Ovary (tissue), 10 donors: ENCODE measurements at places on chromosomes 7 and 10.

GRCh38 chr7:55423277-55423711 is 58.2 kb downstream of the LANCL2 start:
- DNase-seq, result no peak

DNA sequence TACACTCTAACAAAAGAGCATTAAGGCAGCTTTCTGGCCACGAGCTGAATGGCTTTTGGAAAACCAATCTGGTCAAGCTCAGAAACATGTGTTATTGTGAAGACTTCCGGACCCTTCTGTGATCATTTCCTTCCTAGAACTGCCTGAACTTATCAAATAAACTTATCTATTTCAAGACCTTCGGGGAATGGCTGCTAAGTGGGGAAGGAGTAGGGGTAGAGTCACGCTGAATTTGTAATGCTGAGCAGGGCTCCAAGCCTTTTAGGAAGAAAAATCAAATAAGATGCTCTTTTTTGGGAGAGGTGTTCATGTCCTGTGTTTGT is 56.6 kb downstream of the PAPSS2 start:
- no peak for DNase-seq

DNA sequence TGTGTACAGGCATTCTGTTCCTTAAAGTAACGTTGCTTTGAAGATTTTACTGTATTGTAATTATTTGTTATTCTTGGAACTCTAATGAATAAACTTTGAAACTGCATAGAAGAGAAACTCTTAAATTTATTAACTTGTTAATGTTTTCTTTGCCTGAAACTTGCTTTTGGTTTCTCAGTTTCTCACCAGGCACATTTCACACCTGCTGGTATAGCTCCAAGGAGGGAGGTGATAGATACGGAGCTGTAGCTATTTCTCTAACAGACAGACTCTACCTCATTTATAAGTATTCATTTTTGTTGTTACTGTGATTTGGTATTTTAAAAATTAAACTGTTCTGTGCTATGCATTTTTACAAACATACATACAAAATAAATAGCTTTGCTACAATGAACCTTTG is 32.7 kb downstream of the R3HCC1L start:
- no peak for DNase-seq

DNA sequence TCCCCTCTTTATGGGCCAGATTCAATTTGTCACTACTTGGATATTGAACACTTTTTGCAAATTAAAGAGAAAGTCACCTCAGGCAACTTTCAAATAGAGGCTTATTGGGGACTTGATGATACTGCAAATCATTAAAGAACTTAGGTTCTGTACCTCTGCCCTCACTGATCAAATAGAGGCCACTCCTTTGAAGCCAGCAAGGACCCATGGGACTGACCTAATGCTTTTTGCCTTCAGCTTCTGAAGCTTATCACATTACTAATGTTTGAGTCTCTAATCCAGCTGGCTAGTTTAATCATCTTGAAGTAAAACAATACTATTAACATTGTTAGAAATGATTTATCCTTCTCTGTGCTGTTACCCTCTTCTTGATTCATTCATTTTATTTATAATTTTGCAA is 93.0 kb upstream of the ZNF800 start:
- no peak for DNase-seq

DNA sequence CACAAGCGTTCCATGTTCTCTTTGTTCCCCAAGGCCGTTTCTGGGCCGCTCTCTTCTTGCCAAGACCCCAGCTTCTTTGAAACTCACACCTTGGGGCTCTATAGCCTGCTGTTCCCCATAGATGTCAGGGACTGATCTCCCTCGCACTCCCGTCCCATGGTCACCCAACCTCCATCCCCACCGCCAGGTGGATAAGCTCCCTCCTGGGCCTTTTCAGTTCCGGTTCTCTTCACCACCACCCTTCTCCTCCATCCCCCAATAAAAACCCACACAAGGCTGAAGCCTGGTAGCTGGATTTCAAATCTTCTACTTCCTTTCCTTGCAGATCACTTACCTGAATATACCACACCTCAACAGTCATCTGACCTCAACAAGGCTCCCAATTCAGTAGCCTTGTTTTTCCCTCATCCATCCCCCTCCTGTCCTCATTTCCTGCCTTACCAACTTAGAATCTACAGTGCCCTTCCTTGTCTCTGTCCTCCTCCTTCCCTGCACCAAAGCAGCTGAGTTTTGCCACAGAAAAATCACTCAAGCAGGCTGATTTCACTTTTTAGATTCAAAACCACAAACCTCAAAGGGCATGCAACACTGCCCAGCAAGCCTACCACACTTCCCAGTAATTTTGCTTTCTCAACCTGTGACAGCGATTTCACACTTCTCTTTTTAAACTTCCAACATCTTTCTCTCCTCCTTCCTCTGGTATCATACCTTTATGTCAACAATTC is 7.7 kb downstream of the SLC37A3 start:
- no peak for DNase-seq

GRCh38 chr10:113047151-113047550 is 97.1 kb downstream of the TCF7L2 start:
- no peak for DNase-seq

DNA sequence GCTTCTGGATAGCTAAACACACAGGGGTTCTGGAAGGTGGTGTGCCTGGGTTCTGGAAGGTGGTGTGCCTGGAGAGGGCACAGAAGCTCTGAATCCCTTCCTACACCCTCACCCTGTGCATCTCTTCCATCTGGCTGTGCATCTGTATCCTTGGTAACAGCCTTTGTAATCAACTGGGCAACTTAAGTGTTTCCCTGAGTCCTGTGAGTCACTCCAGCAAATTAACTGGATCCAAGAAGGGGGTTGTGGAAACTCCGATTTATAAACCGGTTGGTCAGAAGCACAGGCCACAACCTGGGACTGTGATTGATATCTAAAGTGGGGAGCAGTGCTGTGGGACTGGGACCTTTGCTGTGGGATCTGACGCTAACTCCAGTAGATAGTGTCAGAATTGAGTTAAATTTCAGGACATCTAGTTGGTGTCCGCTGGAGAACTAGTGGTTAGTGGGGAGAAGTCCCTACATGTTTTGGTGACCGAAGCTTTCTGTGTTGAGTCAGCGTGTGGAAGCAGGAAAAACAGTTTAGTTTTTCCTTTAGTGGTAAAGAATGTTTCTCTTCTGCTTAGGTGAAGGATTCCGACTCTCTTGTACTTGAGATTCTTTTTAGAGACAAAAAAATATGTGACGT is 228.1 kb downstream of the BMPER start:
- no peak for DNase-seq

GRCh38 chr7:20697351-20697750 is 81.9 kb downstream of the ABCB5 start:
- DNase-seq, result no peak

DNA sequence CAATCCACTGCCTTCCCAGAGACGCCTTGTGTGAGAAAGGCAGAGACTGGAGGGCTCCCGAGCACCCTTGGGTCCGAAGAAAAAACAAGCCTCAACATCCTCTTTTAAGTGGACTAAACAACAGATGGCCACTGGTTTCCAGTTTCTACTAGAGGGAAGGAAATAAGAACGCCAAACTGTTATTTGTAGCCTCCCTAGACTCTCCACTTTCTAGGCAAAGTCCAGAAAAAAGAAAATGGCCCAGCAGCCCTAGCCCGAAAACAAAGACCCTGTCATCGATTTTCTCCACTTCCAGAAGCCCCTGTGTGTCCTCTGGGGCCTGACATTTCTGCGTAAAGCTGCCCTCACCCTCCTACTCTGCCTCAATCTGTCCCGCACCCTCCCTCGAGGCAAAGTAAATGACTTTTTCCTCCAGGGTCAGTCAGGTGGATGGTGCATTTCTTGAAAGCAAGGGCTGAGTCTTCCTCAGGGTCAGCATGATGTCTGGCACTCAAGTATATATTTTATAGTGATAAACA is 6.0 kb downstream of the RGS10 start:
- DNase-seq, result no peak

DNA sequence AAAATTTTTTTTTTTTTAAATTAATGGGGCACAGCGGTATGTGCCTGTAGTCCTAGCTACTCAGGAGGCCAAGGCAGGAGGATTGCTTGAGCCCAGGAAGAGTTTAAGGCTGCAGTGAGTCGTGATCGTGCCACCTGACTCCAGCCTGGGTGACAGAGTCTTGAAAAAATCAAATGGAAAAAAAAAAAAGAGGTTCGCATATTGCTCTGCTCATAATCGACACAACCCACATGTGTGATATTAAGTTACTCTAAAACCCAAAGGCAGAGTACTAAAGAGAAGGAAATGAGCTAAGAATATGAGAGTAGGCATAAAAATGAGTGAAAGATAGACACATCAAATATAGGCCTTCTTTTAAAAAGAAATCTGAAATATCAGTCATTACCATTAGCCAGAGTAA is 66.3 kb downstream of the IGF2BP3 start:
- no peak for DNase-seq

GRCh38 chr7:112930787-112931186 is 140.6 kb upstream of the TMEM168 start:
- no peak for DNase-seq

DNA sequence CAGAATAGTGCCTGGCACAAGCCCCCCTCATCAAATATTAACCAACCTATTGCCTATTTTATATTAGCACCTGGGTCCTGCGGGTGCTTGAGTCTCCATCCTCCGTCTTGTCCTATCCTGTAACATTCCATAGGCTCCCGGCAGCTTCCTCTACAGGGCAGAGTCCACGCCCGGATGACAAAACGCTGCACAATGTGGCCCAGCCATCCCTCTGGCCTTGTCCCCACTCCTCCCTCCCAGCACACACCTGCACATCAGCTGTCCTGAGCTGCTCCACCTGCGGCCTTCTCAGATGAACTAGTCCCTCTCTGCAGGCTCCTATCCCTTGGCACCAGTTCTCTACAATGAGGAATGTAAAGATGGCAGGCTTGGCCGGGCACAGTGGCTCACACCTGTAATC is 153.5 kb upstream of the PDE1C start:
- DNase-seq, result no peak

DNA sequence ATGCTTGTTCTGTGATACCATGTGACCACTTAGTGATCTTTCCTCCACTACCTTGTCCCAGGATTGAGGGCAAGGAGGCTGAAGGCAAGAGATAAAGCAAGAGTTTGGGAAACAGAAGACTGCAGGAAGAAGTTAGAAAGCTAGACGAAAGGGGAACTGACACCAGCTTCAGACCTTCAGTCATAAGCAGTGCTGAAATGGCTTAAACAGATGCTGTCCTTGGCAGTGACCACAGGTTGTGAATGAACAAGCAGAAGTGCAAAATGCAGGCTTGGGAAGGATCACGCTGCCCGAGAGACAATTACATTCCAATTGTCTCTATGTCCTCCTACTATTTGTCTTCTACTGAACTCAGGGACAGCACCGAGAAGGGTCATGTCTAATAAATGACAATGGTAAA is 704.9 kb upstream of the AUTS2 start:
- no peak for DNase-seq

DNA sequence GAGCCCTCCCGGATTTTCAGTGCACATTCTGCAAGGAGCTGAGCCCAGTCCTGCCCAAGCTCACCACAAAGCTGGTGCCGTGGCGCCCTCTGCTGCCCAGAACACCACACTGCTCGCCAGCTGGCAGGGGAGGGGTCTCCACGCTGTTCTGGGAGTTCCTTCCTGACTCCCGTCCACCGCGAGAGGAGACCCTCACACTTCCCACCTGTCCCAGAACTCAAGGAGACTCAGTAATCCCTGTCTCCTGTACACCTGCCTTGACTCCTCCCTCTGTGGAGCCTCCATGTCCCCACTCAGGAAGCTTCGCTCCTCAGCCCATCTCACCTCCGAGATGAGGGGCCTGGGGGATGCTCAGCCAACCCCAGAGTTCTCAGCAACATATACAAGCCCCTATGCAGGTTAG is 11.3 kb downstream of the C10orf105 start:
- DNase-seq, result peak; percentile 74

DNA sequence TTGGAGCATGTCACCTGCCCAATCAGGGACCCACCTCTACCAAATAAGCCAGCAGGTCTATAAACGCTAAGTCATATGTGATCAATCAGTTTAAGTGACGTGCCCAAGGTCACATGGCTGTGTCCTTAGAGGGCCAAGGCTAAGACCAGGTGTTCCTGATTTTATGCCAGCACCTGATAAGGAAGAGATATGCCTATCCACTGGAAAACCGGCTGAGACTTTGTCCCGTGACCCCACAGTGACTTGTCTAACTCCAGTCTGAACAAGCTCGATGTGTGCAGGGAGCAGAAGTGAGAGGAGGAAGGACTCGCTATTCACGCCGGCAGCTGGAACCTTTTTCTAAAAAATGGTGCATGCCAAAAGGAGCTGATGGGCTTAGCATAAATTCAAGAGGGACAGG is 57.0 kb downstream of the PRKAG2 start:
- no peak for DNase-seq

GRCh38 chr10:54908019-54908418 is 107.0 kb upstream of the PCDH15 start:
- no peak for DNase-seq

GRCh38 chr7:151038951-151039849 is 9.1 kb upstream of the ASIC3 start:
- peak; percentile 65 for DNase-seq

DNA sequence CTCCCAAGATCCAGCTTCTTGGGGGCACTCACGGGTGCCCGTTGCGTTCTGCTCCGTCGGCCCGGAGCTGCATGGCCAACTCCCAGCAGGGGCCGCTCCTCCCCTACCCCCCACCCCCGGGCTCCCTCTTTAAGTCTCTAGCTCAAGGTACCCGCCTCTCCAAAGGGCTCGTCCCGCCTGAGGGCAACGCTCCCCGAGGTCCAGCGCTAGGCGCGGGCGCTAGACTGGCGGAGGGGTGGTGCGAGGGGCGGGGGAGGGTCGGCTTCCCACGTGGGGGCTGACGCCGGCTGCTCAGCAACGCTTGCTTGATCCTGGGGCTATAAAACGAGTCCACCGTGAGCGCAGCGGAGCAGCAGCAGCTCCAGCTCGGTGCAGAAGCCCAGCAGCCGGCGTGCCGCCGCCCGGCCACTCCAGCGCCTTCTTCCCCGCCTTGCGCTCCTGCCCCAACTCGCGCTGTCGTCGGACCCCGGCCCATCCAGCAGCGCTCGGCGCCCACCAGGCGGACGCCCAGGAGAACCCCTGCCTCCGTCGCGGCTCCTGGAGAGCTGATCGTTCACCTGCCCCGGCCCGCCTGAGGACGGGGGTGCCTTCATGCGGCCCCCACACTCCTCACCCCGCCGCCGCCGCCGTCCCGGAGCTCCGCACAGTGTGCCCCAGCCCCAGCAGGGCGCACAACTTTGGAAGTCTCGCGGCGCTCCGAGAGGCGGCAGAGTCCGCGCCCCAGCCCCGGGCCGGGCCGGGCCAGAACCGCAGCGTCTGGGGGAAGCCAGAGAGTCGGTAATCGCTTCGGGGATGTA is at the start of gene ADRA2A:
Gene ADRA2A, plus strand, starts transcription at position 348 of the 797 bp plus-strand sequence. CDS start 968 bp downstream, outside the sequence.
- peak; percentile 87 for DNase-seq
